CD4-positive, CD25-positive, alpha-beta regulatory T cell (primary cell): ENCODE measurements at places on chromosomes 4 and X. TPM values are rescaled to one million over a fixed set of nuclear protein-coding genes. Genes with fewer than 3 reads are reported as not detected.

Gene COL25A1
- polyA plus RNA-seq, result not detected

Gene ABCG2
- 0.27 TPM for polyA plus RNA-seq

Gene UGT2A3
- not detected for polyA plus RNA-seq

Gene FMR1NB
- not detected for polyA plus RNA-seq

DNA sequence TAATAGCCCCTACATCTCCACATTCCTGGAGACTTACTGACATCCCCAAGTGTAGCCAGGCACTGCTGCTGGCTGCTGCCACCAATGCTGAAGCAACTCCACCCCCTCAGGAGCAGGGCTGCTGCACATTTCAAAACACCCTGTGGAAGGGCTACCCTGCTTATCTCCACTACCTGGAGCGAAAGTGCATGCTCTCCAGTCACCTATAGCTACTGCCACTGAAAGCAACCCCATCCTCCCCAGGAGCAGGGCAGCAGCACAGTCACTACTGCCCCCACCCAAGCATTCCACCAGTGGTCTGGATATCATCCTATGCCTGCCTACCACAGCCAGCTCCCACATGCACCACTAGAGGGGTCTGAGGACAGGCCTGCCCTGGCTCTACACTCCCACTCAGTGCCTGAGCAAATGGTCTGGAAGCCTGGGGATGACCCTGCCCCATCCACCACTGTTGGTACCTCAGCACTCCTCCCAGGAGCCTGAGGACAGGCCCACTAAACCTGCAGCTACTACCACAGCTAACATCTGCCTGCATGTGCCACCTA lies 55.3 kb downstream of the MANBA start:
- H3K36me3 ChIP-seq, result peaks cover 13% of the 10 kb centered on the region
- no peak overlapping the region for H3K4me3 ChIP-seq
- DNase-seq, result no peak
- H3K27ac ChIP-seq, result no peak overlapping the region

GRCh38 chrX:24956828-24957227 lies 58.9 kb downstream of the ARX start:
- no peak overlapping the region for H3K4me3 ChIP-seq
- H3K27ac ChIP-seq, result no peak overlapping the region
- H3K27me3 ChIP-seq, result no peaks in the 10 kb centered on the region
- no peak for DNase-seq
- H3K36me3 ChIP-seq, result no peaks in the 10 kb centered on the region

GRCh38 chr4:165874072-165874790 lies 1.2 kb downstream of the TLL1 start:
- peaks cover 15% of the 10 kb centered on the region for H3K27me3 ChIP-seq
- H3K4me3 ChIP-seq, result no peak overlapping the region
- H3K36me3 ChIP-seq, result no peaks in the 10 kb centered on the region
- H3K27ac ChIP-seq, result no peak overlapping the region

- DNase-seq, result no peak
- H3K36me3 ChIP-seq, result no peaks in the 10 kb centered on the region
- H3K4me3 ChIP-seq, result no peak overlapping the region
- no peaks in the 10 kb centered on the region for H3K27me3 ChIP-seq
These were observed 64.7 kb upstream of the EXOC1L start for GRCh38 chr4:55754754-55755350.

- no peak overlapping the region for H3K27ac ChIP-seq
- H3K36me3 ChIP-seq, result peaks cover 5% of the 10 kb centered on the region
- no peaks in the 10 kb centered on the region for H3K4me1 ChIP-seq
These were observed 21.1 kb downstream of the ACSL1 start for GRCh38 chr4:184804621-184805020.

DNA sequence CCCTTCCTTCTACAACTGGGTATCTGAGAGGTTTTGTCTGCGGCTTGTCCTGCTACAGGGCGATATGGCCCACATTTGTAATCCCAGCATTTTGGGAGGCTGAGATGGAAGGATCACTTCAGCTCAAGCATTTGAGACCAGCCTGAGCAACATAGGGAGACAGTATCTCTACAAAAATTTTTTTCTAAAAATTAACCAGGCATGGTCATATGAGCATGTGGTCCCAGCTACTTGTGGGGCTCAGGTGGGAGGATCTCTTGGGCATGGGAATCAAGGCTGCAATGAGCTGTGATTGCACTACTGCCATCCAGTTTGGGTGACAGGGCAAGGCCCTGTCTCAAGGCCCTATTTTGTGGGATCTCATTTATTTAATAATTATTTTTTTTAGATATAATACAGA lies 420.6 kb upstream of the PABPC4L start:
- no peak overlapping the region for H3K27ac ChIP-seq
- no peaks in the 10 kb centered on the region for H3K4me1 ChIP-seq
- no peak overlapping the region for H3K4me3 ChIP-seq
- H3K27me3 ChIP-seq, result no peaks in the 10 kb centered on the region
- H3K36me3 ChIP-seq, result no peaks in the 10 kb centered on the region

DNA sequence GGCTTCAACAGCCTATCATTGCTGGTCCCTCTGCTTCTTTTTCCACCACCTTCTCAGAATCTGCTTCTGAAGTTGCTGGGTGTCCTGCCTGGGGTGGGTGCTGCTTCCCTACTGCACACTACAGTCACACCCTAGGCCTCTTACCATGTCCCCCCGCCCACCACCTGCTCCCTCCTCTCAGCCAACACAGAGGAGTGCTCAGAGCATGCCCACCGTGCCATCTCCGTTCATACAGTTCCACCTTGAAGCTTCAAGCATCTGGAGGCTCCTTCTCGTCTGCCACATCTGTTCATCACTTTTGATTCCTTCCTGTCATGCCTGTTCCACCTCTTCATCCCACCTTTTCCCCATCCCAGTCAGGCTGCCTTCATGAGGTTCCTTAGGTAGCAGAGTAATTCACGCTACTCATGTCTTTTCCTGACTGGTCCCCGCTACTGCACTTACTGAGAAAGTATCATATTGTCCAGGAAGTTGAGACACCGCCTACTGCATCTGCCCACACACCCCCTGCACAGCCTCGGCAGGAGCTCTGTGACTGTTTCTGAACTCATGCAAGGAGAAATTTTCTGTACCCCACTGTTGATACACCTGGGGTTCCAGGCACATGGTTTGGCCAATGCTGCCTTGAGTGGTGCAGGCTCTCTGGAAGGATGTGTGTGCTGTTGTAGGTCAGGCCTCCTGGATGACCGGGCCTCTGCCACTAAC lies 39.5 kb downstream of the HADH start:
- H3K4me1 ChIP-seq, result peaks cover 22% of the 10 kb centered on the region
- peak overlapping the region; percentile 58 for H3K27ac ChIP-seq
- no peaks in the 10 kb centered on the region for H3K27me3 ChIP-seq
- peak overlapping the region; percentile 6 for H3K4me3 ChIP-seq
- peaks cover 16% of the 10 kb centered on the region for H3K36me3 ChIP-seq

DNA sequence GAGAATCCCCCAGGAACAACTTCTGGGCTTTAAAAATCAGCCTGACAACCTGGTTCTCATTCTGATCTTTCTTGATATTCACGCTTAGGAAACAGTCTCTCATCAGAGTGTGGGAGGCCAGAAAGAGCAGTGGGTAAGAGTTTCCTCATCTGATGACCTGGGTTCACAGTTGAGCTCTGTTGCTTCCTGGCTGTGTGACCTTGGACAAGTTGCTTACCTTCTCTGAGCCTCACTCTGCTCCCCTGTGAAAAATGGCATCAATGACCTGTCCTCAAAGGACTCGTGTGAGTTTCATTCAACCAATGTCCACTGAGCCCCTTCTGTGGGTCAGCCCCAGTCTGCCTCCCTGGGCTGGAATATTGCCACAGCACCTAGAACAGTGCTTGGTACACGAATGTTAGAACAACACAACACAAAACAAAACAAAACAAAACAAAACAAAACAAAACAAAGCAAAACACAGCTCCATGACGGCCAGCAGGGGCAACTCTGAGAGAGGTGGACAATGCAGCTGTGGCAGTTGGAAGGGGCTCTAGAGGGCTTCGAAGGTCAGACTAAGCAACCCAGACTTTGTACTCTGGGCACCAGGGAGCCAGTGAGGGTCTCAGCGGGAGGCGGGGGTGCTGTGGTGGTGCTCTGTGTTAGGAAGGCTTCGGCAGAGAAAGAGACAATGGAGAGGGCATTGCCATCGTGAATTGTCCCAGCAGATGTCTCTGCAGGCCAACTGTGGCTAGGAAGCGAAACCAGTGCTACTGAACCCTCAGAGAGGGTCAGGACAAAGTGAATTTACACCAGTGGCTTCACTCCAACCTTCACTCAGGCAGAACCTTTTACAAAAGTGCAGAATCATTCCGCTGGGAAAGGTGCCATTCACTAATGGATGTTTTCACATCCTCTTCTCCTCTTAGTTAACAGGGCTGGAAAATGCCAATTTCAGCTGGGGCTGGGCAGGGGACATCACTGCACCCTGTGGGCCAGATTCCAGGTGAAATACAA lies 14.3 kb upstream of the C4orf50 start:
- DNase-seq, result no peak
- H3K27ac ChIP-seq, result no peak overlapping the region
- H3K4me1 ChIP-seq, result no peaks in the 10 kb centered on the region
- peaks cover 3% of the 10 kb centered on the region for H3K36me3 ChIP-seq
- H3K27me3 ChIP-seq, result no peaks in the 10 kb centered on the region
- no peak overlapping the region for H3K4me3 ChIP-seq

DNA sequence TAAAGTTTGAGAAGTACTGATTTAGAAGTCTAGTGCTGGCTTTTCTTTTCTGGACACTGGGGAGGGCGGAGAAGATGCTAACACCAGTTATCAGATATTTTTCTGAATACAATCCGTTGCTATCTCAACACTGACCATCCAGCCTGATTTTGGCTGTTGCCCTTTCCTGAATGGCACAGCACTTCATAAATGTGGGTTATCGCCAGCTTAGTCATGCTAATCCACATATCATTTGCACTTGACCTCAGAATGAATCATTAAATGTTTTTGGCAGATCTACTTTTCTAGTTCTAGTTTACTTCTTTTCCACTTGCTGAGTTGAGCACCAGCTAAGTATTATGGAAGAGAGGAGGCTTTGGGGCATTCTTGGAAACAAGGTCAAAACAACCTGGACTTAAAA lies 60.8 kb upstream of the ESX1 start:
- H3K27ac ChIP-seq, result no peak overlapping the region
- H3K36me3 ChIP-seq, result no peaks in the 10 kb centered on the region
- DNase-seq, result no peak
- no peaks in the 10 kb centered on the region for H3K27me3 ChIP-seq
- no peaks in the 10 kb centered on the region for H3K4me1 ChIP-seq

- H3K27me3 ChIP-seq, result peaks cover 6% of the 10 kb centered on the region
- no peak overlapping the region for H3K27ac ChIP-seq
- no peak overlapping the region for H3K4me3 ChIP-seq
- no peaks in the 10 kb centered on the region for H3K4me1 ChIP-seq
- no peaks in the 10 kb centered on the region for H3K36me3 ChIP-seq
These were observed 71.3 kb upstream of the ANXA3 start for GRCh38 chr4:78480286-78480685.

- H3K27me3 ChIP-seq, result no peaks in the 10 kb centered on the region
- DNase-seq, result no peak
- no peaks in the 10 kb centered on the region for H3K36me3 ChIP-seq
- no peak overlapping the region for H3K27ac ChIP-seq
- H3K4me3 ChIP-seq, result no peak overlapping the region
- H3K4me1 ChIP-seq, result no peaks in the 10 kb centered on the region
These were observed 108.9 kb downstream of the CDS1 start for GRCh38 chr4:84691800-84692199.

GRCh38 chrX:31099536-31100090 lies 27.8 kb upstream of the FTHL17 start:
- no peaks in the 10 kb centered on the region for H3K4me1 ChIP-seq
- H3K36me3 ChIP-seq, result no peaks in the 10 kb centered on the region
- peak; percentile 34 for DNase-seq
- H3K27ac ChIP-seq, result no peak overlapping the region

DNA sequence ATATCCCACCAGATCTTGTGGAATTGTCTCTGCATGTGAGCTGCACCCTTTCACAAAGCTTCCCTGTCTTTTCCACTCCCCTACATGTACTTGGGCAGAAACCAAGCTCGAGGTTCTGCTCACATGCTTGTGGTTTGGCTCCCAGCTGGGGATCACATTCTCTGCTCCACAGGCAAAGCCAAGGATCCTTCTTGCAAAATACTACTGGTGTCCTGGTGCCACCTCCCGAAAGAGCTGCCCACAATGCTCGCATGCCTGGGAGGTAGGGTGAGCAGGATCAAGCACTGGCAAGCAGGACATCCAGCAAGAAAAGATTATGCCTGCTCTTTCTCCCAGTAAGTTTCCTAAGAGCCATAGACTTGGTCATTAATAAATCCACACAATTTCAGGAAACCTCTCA lies 45.1 kb upstream of the PPARGC1A start:
- no peak for DNase-seq
- no peak overlapping the region for H3K27ac ChIP-seq
- no peaks in the 10 kb centered on the region for H3K36me3 ChIP-seq
- H3K4me1 ChIP-seq, result no peaks in the 10 kb centered on the region

GRCh38 chr4:61296144-61296543 lies 96.0 kb downstream of the ADGRL3 start:
- H3K36me3 ChIP-seq, result no peaks in the 10 kb centered on the region
- no peak overlapping the region for H3K27ac ChIP-seq
- H3K4me1 ChIP-seq, result no peaks in the 10 kb centered on the region
- no peak overlapping the region for H3K4me3 ChIP-seq
- H3K27me3 ChIP-seq, result no peaks in the 10 kb centered on the region
- DNase-seq, result no peak

- no peak overlapping the region for H3K27ac ChIP-seq
- no peak for DNase-seq
- no peaks in the 10 kb centered on the region for H3K36me3 ChIP-seq
- no peaks in the 10 kb centered on the region for H3K27me3 ChIP-seq
These were observed 190.2 kb upstream of the BANK1 start for GRCh38 chr4:101600287-101600686.

GRCh38 chr4:6959261-6959660 lies 49.6 kb downstream of the TBC1D14 start:
- no peak for DNase-seq
- no peak overlapping the region for H3K4me3 ChIP-seq
- H3K27ac ChIP-seq, result no peak overlapping the region
- no peaks in the 10 kb centered on the region for H3K27me3 ChIP-seq

GRCh38 chr4:60938621-60939020 lies 261.5 kb upstream of the ADGRL3 start:
- no peaks in the 10 kb centered on the region for H3K4me1 ChIP-seq
- H3K27me3 ChIP-seq, result no peaks in the 10 kb centered on the region
- no peaks in the 10 kb centered on the region for H3K36me3 ChIP-seq
- no peak overlapping the region for H3K4me3 ChIP-seq
- H3K27ac ChIP-seq, result no peak overlapping the region
- DNase-seq, result no peak
